ENCODE measurements at places on chromosomes 2 and 18.

GRCh38 chr18:79199691-79200374, 130.6 kb downstream of the ATP9B start:
- DNase-seq: no peak

DNA sequence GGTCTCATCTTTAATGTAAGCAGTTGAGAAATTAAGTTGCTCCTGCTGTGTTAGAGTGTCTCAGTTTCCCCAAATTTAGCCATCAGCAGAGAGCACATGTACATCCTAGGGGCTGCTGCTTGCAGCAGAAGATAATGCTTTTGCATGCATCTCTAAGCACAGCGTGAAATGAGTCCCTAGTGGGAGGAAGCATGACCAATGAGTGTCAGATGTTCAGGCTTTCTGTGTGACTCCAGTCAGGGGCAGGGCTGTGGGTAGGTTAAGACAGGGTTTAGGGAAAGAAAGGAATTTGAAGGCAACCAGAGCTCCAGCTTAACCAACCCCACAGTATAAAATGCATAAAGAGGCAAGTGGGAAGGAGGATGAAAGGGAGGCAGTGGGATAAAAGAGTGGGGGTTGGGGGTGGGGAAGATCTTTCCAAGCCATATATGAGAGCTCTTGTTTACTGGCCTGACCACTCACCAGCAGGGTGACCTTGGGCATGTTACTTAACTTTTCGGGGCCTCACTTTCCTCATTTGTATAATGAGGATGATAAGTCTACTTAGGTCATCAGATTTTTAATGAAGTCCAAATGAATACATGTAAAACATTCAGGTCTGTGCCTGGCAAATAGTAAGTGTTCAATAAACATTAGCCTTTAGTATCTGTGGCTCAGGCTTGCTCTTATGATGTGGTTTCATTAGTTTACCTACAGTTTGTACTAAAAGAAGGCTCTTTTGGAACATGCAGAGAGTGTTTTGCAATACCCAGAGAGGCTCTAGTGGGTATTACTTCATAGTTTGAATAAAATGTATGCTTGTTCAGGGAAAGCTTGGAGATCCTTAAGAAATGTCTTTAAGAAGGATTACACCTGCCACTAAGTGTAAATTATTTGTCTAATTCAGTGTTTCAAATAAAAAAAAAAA, 42.7 kb upstream of the PELI1 start:
- no peak for DNase-seq

GRCh38 chr2:70748002-70748784, 19.8 kb downstream of the ADD2 start:
- DNase-seq: no peak

DNA sequence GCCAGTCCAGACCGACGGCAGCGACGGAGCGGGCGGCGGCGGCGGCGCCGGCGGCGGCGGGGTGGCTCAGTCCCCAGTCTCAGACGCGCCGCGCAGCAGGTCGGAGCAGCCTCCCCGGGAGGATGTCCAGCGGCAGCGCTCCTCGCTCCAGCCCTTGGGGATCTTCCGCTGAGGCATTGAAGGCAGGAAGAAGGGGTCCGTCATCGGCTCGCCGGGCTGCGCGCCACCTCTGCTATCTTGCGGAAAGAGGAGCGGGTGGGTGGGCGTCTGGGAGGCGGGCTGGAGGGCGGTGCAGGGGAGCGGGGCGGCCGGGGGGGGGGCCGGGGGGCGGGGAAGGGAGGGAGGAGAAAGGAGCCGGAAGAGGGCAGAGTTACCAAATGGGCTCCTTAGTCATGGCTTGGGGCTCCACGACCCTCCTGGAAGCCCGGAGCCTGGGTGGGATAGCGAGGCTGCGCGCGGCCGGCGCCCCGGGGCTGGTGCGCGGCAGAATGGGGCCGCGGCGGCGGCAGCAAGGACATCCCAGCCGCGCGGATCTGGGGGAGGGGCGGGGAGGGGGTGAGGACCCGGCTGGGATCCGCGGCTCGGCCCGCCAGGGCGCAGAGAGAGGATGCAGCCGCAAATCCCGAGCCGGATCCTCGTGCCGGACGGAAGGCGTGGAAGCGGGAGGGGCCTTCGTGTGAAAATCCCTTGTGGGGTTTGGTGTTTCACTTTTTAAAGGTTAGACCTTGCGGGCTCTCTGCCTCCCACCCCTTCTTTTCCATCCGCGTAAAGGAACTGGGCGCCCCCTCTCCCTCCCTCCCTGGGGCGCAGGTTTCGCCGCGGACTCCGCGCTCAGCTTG, at the start of gene NETO1:
NETO1 (minus strand) TSS at position 242 of the 839 bp plus-strand sequence. CDS start 696 bp downstream, outside the sequence.
- no peak for DNase-seq

DNA sequence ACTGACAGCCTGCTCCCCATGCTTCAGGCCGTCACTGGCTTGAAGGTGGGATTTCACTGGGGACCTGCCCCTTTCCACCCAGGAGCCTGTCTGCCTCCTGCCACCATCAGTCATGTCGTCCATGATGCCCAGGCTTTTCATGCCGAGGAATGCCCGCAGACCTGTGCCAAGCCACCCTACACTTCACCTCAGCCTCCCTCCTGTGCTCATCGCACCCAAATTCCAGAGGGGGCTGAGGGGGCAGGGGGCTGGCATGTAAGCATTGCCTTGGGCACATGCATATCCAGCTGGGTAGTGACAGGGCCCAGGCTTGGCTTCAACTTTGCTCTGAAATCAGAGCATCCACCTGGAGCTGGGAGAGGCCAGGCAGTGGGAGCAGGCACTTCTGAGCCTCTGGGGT, 20.9 kb upstream of the RPRM start:
- DNase-seq: no peak

- no peak for DNase-seq
Measured at GRCh38 chr18:35547008-35547605, 34.4 kb upstream of the GALNT1 start.

DNA sequence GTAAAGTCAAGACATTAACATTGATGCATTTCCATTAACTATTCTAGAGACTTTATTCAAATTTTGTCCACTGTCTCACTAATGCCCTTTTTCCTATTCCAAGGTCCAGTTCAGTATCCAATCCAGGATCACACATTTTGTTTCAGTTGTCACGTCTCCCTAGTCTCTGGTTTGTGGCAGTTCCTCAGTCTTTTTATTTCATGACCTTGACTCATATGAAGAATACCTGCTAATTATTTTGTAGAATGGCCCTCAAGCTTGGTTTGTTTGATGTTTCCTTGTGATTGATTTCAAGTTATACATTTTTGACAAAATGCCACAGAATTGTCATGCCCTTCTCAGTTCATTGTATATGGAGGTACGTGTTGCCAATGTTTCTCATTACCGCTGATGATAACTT, 145.2 kb downstream of the FHOD3 start:
- DNase-seq: no peak

- DNase-seq: no peak
Measured at GRCh38 chr2:159908623-159909022, 110.6 kb upstream of the CD302 start.

- no peak for DNase-seq
Measured at GRCh38 chr2:203572316-203572715, 37.2 kb upstream of the RAPH1 start.

- no peak for DNase-seq
Measured at GRCh38 chr18:74281980-74282754, 9.6 kb downstream of the CYB5A start.

DNA sequence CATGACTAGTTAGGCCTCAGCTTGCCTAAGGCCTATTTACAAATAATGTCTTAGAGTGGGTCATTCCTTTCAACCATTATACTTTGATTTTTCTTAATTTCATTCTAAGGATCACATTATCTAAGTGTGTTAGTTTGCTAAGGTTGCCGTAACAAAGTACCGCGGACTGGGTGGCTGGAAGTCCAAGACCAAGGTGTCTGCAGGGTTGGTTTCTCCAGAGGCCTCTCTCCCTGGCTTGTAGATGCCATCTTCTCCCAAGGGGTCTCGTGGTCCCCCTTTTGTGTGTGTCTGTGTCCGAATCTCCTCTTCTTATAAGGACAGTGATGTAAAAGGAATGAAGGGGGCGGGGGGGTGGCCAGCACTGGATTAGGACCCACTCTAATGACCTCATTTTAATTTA, 18.4 kb upstream of the ITM2C start:
- DNase-seq: no peak

- no peak for DNase-seq
Measured at GRCh38 chr2:120938045-120938771, 202.5 kb downstream of the GLI2 start.

GRCh38 chr2:101759162-101759561, 61.7 kb downstream of the MAP4K4 start:
- no peak for DNase-seq

- DNase-seq: no peak
Measured at GRCh38 chr2:223632826-223633225, 30.7 kb upstream of the SCG2 start.

- DNase-seq: no peak
Measured at GRCh38 chr18:10444314-10445006, 10.0 kb upstream of the APCDD1 start.

GRCh38 chr2:177250461-177250860, 14.1 kb downstream of the NFE2L2 start:
- DNase-seq: no peak
